ENCODE measurements at places on chromosomes 1 and 21.

- peak; percentile 53 for DNase-seq
These were observed 23.8 kb downstream of the KNCN start for GRCh38 chr1:46527474-46528296.

DNA sequence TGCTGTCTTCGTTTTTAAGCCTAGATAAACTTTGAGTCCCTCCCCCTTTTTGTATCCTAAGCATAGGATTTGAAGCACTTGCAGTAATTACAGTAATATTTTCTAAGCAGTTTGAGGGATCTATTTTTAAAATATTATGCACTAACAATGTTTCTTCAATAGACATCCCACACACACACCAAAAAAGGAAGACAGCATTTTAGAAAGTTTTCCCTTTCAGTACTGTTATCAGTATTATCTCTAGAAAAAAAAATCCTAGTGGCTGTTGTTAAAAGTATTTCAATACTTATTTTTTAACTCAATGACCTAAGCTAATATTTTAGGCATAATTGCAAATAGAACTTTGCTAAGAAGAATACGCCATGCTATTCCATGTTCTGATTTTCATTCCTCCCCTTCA lies 15.1 kb downstream of the MCOLN3 start:
- no peak for DNase-seq

GRCh38 chr1:185343306-185343705 lies 26.3 kb upstream of the IVNS1ABP start:
- DNase-seq, result no peak

- no peak for DNase-seq
These were observed 269.8 kb upstream of the KAZN start for GRCh38 chr1:14328685-14329084.

GRCh38 chr1:79190074-79190473 lies 183.5 kb upstream of the ADGRL4 start:
- no peak for DNase-seq

DNA sequence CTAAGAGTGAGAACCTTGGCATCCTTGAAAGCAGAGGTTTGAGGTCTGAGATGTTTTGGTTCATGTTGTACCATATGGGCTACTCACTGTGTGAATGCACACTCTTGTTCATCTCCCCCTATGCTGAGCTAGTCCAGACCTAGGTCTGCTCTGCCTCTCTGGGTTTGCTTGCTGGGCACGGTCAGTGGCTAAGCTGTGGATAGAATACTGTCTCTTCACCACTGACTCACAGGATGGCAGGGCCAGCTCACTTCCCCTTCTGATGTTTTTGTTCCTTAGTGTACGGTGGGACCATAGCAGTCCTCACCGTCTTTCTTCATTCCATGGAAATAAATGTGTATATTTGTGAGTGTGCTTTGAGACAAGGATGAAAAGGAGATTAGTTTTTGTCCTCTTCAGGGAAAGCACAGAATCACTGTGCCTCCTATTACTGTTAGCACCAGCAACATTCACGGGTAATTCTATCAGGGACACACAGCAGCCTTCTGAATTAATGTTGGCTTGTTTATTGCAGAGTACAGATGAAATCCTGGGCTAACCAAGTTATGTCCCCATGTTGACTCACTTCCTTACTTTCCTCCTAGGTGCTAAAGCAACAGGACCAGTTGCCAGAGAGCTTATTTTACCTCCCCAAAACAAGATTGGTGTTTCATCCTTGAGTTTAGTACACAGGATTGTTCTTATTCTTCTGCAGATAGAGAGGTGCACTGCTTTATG lies 56.9 kb upstream of the IVNS1ABP start:
- DNase-seq, result no peak

DNA sequence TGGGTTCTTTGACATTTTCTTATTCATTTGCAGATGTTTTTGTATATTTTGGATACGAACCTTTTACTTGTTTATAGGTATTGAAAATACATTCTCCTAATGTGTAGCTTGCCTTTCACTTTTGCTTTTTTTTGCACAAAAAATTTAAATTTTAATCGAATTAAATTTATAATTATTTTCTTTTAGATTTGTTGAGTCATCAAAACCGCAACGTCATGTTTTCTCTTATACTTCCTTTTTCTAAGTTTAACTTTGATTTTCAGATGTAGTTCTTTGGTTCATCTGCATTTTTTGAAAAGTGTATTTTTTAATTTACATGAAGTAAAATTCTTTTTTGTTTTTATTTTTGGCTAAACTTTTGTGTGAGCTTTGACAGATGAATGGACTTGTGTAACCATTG lies 243.7 kb upstream of the DPYD start:
- no peak for DNase-seq

GRCh38 chr1:230421481-230421880 lies 4.7 kb downstream of the PGBD5 start:
- no peak for DNase-seq

- DNase-seq, result no peak
These were observed 15.7 kb downstream of the TM2D1 start for GRCh38 chr1:61708953-61709907.

DNA sequence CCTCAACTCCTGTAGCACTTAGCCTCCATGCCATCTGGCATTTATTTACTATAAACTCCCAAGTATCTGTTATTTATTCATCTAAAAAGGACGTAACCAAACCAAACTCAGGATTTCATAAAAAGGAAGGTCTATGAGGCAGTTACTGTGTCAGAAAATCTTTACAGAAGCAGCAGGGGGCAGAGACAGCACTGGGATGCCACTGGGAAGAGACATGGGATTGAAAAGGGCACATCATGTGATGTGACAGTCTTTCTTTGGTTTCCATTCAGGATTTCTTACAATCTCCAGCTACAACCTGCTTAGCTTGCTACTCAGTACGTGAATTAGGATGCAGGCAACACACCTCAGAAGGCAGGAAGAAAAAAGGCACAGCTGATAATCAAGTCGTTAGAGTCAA lies 31.2 kb downstream of the SPRTN start:
- DNase-seq, result no peak

DNA sequence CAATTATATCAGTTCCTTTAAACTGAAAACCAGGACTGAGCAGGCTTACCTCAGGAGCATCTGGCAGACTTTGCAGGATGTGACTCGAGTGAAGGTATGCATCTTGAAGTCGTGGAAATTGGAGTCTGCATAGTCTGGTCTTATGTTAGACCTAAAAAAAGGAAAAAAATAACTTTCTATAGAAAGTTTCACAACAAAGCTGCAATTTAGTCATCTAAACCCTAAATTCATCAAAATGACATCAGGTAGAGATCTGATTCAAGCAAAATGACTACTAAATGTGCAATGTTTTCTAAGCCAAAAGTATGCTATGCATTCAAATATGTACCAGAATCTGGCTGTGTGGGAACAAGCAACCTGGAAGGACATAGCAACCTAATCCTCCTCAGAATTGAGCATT lies 260.1 kb downstream of the VAV3 start:
- no peak for DNase-seq

- DNase-seq, result no peak
These were observed 1411.4 kb downstream of the NCAM2 start for GRCh38 chr21:22409571-22409970.

DNA sequence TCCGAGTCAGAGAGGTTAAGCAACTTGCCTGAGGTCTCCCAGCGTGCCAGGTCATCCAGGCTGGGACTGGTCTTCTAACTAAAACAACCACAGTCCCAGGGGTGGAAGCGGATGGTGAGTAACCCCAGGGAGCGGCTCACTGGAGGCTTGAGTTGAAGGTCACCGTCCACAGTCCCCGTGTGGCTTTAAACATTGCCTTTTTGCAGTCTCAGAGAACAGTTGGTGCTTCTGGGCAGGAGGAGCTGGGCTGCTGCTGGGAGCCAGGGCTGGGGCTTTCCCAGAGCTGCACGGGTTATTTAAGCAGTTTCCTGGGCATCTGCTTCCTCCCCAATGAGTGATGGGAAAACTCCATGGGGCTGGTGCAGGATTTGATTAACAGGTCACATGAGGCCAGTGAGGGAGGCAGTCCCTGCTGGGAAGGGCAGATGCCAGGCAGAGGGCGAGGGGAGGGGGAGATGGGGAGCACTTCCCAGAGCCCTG lies 12.3 kb downstream of the ARHGEF10L start:
- peak; percentile 88 for DNase-seq

- no peak for DNase-seq
These were observed 54.3 kb downstream of the RPS6KA1 start for GRCh38 chr1:26583646-26584485.

DNA sequence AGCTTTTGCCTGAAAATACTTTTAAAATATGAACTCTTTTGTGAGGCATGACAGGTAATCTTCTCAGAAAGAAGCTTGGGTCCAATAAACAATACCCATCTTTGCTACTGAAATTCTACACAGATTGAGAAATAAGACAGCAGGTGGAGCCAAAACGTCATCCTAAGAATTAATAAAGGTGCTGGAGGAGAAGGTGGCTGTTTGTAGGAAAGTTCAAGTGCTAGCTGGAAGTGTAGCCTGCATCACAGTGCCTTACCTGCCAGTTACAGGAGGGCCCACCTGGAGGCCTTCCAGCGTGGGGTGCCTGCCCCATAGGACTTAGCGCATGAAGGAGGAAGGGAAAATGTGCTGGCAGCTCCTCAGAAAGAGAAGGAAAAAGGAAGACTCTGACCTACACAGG lies 93.7 kb downstream of the TTC3 start:
- DNase-seq, result no peak

DNA sequence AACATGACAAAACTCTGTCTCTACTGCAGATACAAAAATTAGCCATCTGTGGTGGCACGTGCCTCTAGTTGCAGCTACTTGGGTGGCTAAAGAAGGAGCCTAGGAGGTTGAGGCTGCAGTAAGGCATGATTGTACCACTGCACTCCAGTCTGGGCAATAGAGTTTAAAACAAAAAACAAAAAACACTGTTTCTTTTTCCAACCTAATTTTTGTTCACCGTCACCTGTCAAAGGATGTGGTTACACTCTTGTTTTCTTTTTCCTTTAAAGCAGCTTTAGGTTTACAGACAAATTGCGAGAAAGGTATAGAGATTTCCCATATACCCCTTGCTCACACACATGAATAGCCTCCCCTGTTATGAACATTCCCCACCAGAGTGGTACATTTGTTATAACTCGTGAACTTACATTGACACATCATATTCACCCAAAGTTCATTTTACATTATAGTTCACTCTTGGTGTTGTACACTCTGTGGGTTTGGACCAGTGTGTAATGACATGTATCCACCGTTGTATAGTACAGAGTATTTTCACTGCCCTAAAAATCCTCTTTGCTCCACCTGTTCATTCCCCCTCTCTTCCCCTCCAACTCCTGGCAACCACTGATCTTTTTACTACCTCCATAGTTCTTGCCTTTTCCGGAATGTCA lies 26.2 kb downstream of the SMG7 start:
- DNase-seq, result no peak

- DNase-seq, result peak; percentile 16
These were observed 12.3 kb upstream of the SLAMF7 start for GRCh38 chr1:160726498-160727315.

Measured in NCI-H2171 (cell line).